Kidney (tissue), 22 donors: ENCODE measurements at places on chromosomes 12 and 14. TPM values are rescaled to one million over a fixed set of nuclear protein-coding genes. Genes with fewer than 3 reads are reported as not detected.

BHLHE41 gene
- 2.2 TPM for polyA plus RNA-seq

DNA sequence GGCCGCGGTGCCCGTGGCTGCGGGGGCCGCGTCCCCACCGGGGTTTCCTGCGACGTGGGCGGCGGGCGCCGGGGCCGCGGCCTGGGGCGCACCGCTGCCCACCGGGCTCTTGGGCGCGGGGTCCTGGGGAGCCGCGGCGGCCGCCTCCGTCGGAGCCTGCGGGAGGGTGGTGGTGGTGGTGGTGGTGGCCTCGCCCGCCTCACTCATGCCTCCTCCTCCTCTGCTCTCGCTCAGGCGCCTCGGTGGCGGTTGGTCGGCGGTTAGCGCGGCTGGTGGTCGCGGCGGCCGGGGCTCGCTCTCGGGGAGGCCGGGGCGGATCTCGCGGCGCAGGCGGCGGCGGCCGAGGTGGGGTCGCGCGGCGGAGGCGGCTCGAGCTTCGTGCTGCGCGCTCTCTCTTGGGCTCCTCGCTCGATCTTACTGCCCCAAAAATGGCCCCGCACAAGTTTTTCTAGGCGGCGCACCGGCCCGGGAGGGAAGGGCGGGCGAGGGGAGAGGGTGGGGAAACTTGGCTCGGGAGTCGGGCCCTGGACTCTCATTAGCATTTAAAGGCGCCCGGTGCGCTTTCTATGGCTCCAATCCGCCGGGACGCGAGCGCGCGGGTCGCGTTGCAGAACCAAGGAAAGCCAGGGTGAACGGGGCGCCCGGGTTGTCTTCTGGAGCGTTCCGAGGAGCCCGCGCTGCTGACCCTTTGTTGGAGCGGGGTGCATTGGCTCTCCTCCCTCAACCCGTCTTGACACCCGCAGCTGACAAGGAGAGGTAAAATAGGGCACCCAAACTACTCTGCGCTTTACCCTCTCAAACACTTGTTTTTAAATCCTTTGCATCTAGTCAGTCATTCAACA is at the start of gene YBX3:
YBX3 (minus strand) TSS at position 419 of the 842 bp plus-strand sequence; CDS start at position 207, 212 bp downstream.
- peak; percentile 93 for DNase-seq
- H3K27me3 ChIP-seq, result no peaks in the 10 kb centered on the region
- no peaks in the 10 kb centered on the region for H3K36me3 ChIP-seq
- H3K4me1 ChIP-seq, result peaks cover 5% of the 10 kb centered on the region
- H3K4me3 ChIP-seq, result peak within 1 kb of the TSS; percentile 69
- peak within 1 kb of the TSS; percentile 97 for H3K27ac ChIP-seq

DNA sequence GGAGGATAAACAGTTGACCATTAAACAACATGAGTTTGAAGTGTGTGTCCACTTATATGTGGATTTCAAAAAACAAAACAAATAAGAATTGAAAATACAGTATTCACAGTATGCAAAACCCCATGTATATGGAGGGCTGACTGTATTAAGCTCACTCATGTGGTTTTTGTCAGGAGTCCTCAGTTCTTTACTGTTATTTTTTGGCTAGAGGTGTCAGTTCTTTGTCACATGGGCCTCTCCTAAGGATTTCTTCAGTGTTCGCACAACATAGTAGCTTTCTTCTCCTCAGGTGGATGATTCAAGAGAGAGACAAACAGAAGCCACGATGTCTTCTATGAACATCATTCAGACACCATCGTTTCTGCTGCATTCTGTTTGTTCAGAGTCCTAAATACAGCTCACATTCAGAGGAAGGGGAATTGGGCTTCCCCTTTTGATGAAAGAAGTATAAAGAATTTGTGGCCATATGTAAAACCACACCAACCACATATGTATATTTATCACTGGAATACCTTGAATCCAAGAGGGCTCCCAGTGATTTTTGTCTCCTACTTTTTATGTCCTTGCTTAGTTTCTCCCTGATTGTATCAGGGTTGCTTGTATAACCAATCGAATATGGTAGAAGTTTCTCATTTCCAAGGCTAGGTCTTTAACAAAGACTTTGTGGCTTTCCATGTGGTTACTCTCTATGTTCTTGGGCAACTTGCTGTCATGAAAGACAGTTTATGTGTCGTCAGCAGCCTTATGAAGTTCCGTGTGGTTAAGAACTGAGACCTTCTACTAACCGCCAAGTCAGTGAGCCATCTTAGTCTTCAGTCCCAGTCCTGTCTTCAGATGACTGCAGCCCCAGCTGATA is 18.9 kb downstream of the MNAT1 start:
- no peak overlapping the region for H3K27ac ChIP-seq
- no peaks in the 10 kb centered on the region for H3K4me1 ChIP-seq
- H3K36me3 ChIP-seq, result no peaks in the 10 kb centered on the region
- H3K27me3 ChIP-seq, result no peaks in the 10 kb centered on the region
- no peak overlapping the region for H3K4me3 ChIP-seq

- H3K4me1 ChIP-seq, result no peaks in the 10 kb centered on the region
- no peak overlapping the region for H3K4me3 ChIP-seq
- no peaks in the 10 kb centered on the region for H3K36me3 ChIP-seq
- no peaks in the 10 kb centered on the region for H3K27me3 ChIP-seq
- no peak for DNase-seq
These were observed 19.7 kb downstream of the FGD4 start for GRCh38 chr12:32418903-32419519.

DNA sequence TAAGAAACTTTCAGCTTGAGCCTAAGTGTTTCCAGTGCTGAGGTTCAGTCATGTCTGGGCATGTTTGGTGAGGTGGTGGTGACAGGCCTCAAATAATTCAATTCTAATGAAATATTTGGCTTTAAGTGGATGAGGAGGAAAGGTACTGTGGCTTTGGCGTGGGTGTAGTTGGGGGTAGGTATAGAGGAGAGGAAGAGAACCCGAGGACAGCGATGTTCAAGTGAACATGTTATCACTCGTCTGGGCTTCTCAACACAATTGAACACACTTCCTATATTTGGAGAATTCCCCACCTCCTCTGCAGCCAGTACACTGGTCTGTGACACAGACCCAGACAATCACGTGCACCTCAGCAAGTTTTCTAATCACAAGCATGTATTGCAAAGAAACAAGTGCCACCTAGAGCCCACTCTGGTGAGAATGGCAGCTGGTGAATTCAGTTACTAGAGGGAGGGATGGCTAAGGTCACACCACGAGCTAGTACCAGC is 53.0 kb downstream of the IFNG-AS1 start:
- peaks cover 6% of the 10 kb centered on the region for H3K4me1 ChIP-seq
- H3K4me3 ChIP-seq, result no peak overlapping the region
- H3K36me3 ChIP-seq, result no peaks in the 10 kb centered on the region
- no peak for DNase-seq
- no peaks in the 10 kb centered on the region for H3K27me3 ChIP-seq
- no peak overlapping the region for H3K27ac ChIP-seq

DNA sequence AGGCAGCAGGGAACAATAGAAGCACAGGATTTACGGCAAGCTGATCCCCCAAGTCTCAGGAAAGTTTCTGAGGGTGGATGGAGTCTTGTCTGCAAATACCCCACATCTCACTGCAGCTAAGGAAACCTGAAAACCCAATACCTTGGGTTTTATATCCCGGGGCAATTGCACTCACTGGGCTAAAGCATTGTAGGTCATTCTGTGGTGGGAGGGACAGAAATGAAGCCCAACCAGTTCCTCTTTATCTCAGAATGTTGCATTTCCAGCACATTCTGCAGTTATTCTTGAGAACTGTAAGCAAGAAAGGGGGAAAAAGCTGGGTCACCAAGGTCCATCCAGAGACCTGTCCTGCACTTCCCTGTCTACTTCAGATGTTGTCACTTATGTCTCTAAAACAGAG is 39.8 kb downstream of the C12orf42 start:
- no peak overlapping the region for H3K4me3 ChIP-seq
- H3K4me1 ChIP-seq, result no peaks in the 10 kb centered on the region
- H3K36me3 ChIP-seq, result no peaks in the 10 kb centered on the region
- DNase-seq, result no peak

DNA sequence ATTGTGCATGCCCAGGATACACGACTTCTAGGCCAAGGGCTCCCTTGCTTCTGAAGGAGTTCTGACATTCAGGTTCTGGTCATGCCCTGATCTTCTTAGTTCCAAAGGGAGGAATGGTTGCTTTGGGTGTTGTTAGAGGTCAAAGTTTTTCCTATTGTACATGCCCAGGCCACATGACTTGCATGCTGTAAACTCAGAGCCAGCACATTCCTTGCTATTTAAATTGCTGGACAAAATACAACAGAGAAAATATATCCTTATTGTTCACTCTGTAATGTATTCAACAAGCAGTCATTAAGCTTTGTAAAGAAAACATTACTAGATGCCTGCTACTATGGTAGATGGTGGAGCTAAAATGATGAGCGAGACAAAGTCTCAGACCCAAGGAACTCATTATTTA is 71.2 kb upstream of the COCH start:
- DNase-seq, result no peak
- H3K27ac ChIP-seq, result no peak overlapping the region
- H3K36me3 ChIP-seq, result no peaks in the 10 kb centered on the region

- no peak overlapping the region for H3K27ac ChIP-seq
- no peaks in the 10 kb centered on the region for H3K27me3 ChIP-seq
- no peak for DNase-seq
- H3K4me1 ChIP-seq, result peaks cover 11% of the 10 kb centered on the region
These were observed 90.9 kb downstream of the MED13L start for GRCh38 chr12:116186482-116187150.

DNA sequence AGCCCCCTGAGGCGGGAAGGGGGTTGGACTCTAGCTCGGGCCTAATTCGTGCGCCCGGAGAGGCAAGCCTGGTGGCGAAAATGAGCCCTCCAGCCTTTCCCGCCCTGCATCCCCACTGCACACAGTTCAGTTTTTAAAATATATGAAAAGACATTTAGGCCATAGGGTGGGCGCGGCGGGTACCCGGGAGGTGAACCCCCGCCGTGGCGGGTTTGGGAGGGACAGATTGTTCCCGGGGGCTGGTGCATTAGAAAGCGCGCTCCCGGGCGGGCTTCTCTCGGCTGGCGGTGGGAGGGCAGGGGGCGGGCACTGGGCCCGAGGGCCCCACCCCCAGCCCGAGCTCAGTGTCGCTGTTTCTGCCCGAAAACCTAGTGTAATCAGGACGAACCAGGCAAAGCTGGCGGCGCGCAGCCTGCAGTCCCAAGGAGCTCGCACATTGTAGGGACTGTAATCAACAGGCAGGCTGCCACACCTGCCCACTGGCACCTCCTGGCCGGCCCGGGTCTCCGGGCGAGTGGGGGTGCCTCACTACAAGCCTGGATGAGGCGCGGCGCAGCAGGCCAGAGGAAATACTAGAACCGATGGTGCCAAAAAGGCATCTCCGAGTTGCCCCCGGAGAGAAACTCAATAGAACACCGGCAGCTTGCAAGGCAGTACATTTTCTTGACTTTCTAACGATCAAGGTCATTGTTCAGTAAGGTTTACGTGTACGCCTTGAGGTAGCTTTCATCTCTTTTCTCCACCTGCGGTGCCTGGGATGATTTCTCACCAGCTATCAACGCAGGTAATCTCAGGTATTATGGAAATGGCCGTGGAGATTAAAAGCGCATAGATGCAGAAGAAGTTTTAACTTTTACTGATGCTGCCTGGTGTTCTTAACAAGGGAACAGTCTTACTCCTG is 764 bp upstream of the SPTB start:
- H3K27ac ChIP-seq, result no peak overlapping the region
- peak overlapping the region; percentile 67 for H3K4me3 ChIP-seq
- peak; percentile 84 for DNase-seq
- peaks cover 2% of the 10 kb centered on the region for H3K4me1 ChIP-seq
- peaks cover 5% of the 10 kb centered on the region for H3K27me3 ChIP-seq
- H3K36me3 ChIP-seq, result no peaks in the 10 kb centered on the region

DNA sequence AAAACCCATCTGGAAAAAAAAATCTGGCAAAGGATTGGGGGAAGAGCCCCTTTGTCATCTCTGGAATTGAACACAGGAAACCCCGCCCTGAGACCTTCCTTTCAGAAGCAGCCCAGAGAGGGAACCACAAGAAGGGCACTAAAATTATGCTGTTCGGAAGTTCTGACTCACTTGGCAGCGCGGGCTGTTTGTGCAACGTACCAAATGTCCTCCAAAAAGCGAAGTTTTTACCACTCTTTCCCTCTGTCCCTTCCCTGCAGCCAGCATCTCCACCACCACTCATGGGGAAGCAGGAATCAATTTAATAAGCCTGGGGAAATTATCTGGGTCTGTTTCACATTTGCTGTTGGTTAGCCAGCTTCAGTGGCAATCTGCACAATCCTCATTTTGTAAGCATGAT is 3.2 kb upstream of the SYNE3 start:
- H3K4me3 ChIP-seq, result no peak overlapping the region
- H3K4me1 ChIP-seq, result no peaks in the 10 kb centered on the region
- peaks cover 3% of the 10 kb centered on the region for H3K27me3 ChIP-seq
- no peaks in the 10 kb centered on the region for H3K36me3 ChIP-seq
- H3K27ac ChIP-seq, result no peak overlapping the region
- peak; percentile 20 for DNase-seq

WDHD1 gene
- polyA plus RNA-seq, result 1.8 TPM

- no peak overlapping the region for H3K4me3 ChIP-seq
- peaks cover 11% of the 10 kb centered on the region for H3K4me1 ChIP-seq
- no peak for DNase-seq
- no peaks in the 10 kb centered on the region for H3K36me3 ChIP-seq
- H3K27ac ChIP-seq, result no peak overlapping the region
These were observed 358.7 kb downstream of the RAD51B start for GRCh38 chr14:68178282-68178681.

JAG2 gene
- 6.3 TPM for polyA plus RNA-seq

GRCh38 chr12:110065540-110065939 is 17.2 kb upstream of the C12orf76 start:
- H3K36me3 ChIP-seq, result no peaks in the 10 kb centered on the region
- H3K27ac ChIP-seq, result no peak overlapping the region
- no peak for DNase-seq
- no peak overlapping the region for H3K4me3 ChIP-seq
